ENCODE measurements at places on chromosomes 6 and 20. TPM values are rescaled to one million over a fixed set of nuclear protein-coding genes. Genes with fewer than 3 reads are reported as not detected.

SPATS1 gene
- not detected for total RNA-seq

CLPSL2 gene
- not detected for total RNA-seq

SLPI gene
- not detected for total RNA-seq

PACSIN1 gene
- total RNA-seq: 4.5 TPM

NDUFAF5 gene
- 32.7 TPM for total RNA-seq

MICA gene
- 24.1 TPM for total RNA-seq

HCK gene
- total RNA-seq: 0.61 TPM

MCHR2 gene
- total RNA-seq: not detected

STK38 gene
- 86.5 TPM for total RNA-seq

PNLDC1 gene
- total RNA-seq: 0.96 TPM

NSFL1C gene
- total RNA-seq: 66.9 TPM

FUT9 gene
- not detected for total RNA-seq

C6orf58 gene
- total RNA-seq: not detected

TRIM40 gene
- not detected for total RNA-seq

UBR2 gene
- 37.2 TPM for total RNA-seq

PDYN gene
- total RNA-seq: not detected

ARFGEF3 gene
- 0.28 TPM for total RNA-seq

BMP5 gene
- total RNA-seq: not detected

ITPR3 gene
- total RNA-seq: 61.4 TPM

CST4 gene
- total RNA-seq: not detected

TMEM151B gene
- not detected for total RNA-seq

HLA-DQB1 gene
- 16.5 TPM for total RNA-seq

EDN3 gene
- 0.17 TPM for total RNA-seq

SIGLEC1 gene
- 0.25 TPM for total RNA-seq

LY6G6C gene
- total RNA-seq: not detected

C20orf96 gene
- 11.7 TPM for total RNA-seq

CD93 gene
- total RNA-seq: 0.47 TPM

CCR6 gene
- total RNA-seq: 3.0 TPM

RAB44 gene
- not detected for total RNA-seq

CGA gene
- total RNA-seq: not detected

LTA gene
- total RNA-seq: 16.7 TPM

ERVFRD-1 gene
- total RNA-seq: not detected

DYNLT2 gene
- total RNA-seq: 2.9 TPM

GPR6 gene
- total RNA-seq: not detected

MAK gene
- not detected for total RNA-seq

OLIG3 gene
- not detected for total RNA-seq

OPRM1 gene
- total RNA-seq: not detected

VIP gene
- not detected for total RNA-seq

MMP24 gene
- total RNA-seq: 0.08 TPM

PACRG gene
- not detected for total RNA-seq

CAP2 gene
- total RNA-seq: not detected

PRR18 gene
- not detected for total RNA-seq

HMGN3 gene
- 52.3 TPM for total RNA-seq

SLC13A3 gene
- total RNA-seq: 0.30 TPM

RFX6 gene
- not detected for total RNA-seq

C6orf132 gene
- 0.14 TPM for total RNA-seq

MYB gene
- 8.4 TPM for total RNA-seq

ADTRP gene
- 2.3 TPM for total RNA-seq

OXT gene
- 0.68 TPM for total RNA-seq

PDE7B gene
- total RNA-seq: 0.14 TPM

LY6G6D gene
- not detected for total RNA-seq

Measured in activated naive CD8-positive, alpha-beta T cell treated with anti-CD3 and anti-CD28 coated beads, Interleukin-2, amount 10 ng/mL, durations not matched to agents 7 days and 5 days (primary cell).